ENCODE measurements at places on chromosomes 3 and 15.

GRCh38 chr3:80232760-80233159 lies 465.0 kb upstream of the ROBO1 start:
- peak; percentile 93 for DNase-seq

DNA sequence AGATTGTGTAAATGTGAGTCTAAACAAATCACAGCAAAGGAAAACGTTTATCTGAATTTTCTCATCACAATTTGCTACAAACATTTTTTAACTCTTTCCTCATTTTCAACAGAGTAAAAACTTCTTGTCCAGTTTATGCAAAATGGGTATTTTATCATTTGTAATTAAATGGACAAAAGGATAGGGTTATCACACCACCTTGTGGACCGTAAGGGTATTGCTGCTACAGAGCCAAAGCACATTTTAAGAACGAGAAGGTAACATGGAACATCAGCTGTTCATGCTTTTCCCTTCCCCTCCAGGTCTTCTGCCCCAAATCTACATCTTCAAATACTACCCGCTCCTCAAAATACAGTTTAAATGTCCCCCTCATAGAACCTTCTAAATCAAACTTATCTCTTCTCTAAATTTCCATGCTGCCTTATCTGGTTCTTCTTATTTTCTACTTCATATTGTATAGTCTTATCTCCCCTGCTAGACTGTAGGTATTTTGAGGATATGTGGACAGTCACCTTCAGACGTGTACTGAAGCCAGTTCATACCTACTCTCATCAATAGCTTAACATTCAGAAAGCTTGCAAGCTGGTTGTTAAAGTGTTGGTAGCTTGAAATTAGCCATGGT lies 12.8 kb upstream of the SETMAR start:
- DNase-seq = peak; percentile 52

DNA sequence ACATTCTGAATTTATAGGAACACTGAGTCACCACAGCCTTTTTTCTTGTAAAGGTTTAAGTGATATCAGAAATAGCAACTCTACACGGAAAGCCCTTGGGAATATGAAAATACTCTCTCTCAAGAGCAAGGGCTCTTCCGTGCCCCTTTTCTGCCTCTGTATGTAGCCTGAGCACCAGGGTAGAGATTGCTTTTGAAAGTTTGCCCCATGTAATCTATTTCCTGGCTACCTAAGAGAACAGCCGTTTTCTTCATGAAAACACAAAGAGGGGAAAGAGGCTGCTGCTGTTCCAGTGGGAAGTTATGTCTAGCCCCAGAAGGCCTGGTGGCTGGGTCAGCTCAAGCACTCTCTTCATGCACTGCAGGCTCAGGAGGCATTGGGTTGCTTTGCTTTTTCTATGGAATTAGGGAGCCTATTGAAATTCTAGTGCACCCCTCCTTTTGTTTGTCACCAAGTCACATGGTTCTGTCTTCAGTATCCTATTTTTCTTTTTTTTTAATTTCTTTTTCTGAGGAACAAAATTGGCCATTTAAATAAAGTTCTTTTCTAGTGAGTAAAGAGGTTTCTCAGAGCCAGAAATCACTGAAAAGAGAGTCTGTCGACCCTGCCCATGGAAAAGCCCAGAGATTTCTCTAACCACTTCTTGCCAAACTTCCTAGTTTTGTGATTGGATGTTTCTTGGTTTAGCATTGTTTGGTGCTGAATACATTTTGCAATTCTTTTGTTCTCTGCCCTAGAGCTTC lies 39.5 kb downstream of the TIGIT start:
- DNase-seq = no peak

GRCh38 chr3:172065967-172066762 lies 26.8 kb downstream of the FNDC3B start:
- peak; percentile 99 for DNase-seq

GRCh38 chr15:74202452-74203401 lies at the start of gene STRA6:
Gene STRA6, minus strand, starts transcription at chr15:74202787. Its CDS starts 520 bp downstream, at chr15:74202267.
- no peak for DNase-seq

DNA sequence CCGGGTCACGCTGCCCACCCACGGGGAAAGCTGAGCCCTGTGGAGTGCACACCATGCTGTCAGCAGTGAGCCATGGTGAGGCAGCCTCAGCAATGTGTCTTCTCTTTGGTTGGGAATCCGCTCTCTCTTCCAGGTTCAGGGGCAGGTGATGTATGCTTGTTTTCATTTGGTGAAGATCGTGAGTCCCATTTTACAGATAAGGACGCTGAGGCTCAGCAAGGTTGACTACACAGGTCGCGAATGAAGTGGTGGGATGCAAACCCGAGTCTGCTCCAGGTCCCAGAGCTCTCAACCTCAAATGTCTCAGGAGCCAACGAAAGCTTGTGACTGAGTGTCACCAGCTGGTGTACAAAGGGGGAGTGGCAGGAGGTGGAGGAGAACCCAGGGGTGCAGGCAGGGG lies 74.3 kb downstream of the RPN1 start:
- DNase-seq = no peak

- peak; percentile 23 for DNase-seq
These were observed 207.5 kb downstream of the IL20RB start for GRCh38 chr3:137165117-137165806.

DNA sequence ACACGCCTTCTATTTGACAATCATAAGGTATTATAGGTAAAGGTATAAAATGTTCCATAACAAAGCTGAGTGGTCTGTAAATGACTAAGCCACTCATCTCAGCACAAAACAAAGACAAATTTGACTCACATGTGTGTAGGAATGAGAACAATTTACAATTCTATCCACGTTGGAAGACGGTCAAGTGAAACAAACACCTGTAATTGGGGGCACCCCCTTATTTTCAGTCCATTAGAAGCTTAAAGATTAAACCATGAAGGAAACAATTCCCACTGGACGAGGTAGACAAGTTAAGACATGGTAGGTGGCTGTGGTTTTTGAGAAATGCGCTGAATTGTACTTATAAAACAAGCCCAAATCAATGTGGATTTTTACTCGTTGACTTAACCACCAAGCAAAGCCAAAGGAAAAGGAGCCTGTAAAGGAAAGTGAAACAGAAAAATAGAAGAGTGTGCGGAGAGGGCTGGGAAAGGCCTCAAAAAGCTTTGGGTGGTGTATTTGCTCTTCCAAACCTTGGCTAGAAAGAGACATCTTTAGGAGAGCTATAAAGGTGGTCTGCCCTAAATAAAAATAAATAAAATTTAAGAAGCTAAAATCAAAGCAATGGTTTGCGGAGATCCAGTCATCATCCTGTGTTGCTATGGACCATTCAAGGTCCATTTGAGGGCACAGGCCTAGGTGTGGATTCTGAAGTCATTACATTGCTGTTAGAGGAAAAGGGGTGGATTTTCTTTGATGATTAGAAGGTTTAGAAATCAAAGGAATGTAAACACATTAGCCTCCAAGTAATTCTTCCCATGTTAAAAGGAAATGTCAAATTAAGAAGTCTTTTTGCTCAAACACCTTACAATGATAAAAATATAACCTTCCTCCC lies 135.0 kb downstream of the TFG start:
- DNase-seq = peak; percentile 91

DNA sequence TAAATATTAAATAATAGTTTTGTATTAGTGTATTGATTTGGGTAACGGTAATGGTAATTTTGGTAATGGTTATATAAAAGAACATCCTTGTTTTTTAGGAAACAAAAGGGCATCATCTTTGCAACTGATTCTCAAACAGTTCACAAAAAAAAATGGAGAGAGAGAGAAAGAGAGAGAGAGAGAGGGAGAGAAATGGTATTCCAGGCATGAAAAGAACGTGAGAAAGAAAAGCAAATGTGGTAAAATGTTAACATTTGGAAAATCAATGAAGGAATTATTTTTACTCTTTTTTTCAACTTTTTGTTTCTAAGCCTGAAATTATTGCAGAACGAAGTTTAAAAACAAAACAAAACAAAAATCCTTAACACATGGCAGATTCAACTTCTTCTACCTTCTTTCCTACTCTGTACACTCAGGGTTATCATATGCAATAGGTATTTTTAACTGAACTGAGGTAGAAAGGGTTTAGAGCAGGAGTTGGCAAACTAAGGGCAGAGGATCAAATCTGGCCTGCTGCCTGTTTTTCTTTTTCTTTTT lies 2.2 kb upstream of the GLB1 start:
- DNase-seq = no peak

DNA sequence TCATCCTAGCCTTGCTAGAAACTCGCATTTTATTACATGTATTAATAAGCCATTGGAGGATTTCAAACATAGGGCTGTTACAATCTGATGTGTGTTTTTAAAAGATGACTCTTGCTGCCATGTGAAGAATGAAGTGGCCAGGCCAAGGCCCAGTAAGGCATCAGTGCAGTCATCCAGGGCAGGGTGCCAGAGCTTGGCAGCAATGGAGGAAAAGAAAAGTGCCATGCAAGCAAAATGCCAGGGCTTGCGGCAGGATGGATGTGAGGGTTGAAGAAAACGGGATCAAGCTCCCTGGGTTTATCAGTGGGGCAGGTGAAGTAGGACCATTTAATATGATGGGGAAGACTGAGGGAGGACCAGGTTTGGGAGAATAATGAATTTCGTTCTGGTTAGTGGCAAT lies 183.6 kb downstream of the MINAR1 start:
- no peak for DNase-seq

GRCh38 chr3:37626736-37627565 lies 234.7 kb upstream of the CTDSPL start:
- no peak for DNase-seq

DNA sequence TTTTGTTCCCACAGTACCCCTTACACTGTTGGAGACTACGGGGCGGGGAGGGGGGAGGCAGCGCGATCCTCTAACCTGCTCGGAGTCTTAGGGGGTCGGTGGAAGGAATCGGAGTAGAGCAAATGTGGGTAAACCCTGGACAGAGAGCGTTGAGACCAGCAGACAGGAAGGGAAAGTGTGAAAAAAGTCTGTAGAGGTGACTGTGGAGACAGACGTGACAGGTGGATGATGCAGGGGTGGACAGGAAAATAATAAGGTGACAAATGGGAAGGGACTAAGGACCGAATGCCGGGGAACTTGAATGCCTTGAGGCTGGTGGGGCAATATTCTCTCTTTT lies 424 bp downstream of the EAF2 start:
- peak; percentile 6 for DNase-seq

- no peak for DNase-seq
These were observed 32.5 kb downstream of the GAP43 start for GRCh38 chr3:115655761-115656282.

- DNase-seq = no peak
These were observed 158.5 kb upstream of the PFN2 start for GRCh38 chr3:150129166-150129565.

DNA sequence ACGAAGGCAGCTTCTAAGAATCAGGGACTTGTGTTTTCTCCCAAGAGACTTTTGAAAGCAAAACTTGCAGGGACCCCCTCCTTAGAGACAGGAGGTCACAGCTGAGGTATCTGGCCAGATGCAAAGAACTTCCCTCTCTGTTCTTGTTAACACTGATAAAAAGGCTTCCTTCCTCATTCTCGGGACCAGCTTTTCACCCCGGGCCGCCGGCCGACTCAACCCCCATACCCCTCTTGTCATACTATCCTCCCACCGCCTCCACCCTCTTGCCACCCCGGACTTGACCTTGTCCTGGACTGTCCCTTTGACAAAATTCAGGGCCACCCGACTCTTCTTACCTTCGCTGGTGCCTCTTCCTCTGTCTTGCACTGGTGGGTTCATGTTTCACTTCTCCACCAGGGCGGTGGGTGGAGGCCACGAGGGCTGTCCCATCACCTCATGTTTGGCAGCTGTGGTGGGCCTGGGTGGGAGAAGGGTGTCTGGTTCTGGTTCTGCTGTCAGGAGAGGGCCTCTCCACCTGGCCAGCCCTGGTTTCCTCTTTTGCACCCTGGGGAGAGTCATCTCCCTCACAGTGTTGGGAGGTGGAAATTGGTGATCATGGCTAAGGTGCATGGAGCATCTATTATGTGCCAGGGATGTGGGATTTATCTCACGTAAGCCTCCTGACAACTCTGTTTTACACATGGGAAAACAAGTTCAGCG lies 32.5 kb downstream of the BHLHE40 start:
- no peak for DNase-seq

DNA sequence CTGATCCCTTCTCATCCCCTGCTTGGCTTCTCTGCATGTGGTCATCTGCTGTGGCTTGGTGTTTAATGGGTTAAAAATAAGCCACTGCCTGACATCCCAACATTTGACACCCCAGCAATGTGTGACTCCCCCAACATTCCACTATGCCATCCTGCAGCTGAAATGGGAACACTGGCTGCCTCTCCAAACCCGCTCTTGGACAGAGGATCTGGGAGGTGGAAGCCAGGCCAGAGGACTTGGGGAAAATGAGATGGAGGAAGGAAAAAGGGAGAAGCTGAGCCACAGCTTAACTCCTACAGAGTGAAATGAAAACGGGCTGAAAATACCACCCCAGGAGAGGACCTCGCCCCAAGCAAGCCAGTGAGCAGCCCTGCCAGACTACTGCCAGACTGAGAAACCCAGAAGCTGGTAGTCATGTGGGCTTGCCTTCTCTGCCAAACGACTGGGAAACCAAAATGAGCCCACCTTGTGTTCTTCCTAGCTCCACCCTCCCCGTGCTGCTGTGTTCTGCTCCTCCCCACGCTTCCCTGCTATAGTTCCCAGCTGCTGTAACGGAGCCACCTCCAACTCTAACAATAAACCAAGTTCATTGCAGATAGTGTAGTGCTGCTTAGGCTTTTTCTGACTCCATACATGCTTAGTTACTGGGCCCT lies 13.7 kb downstream of the MAP1A start:
- no peak for DNase-seq

- no peak for DNase-seq
These were observed at the start of gene SLCO2A1 for GRCh38 chr3:134029734-134030378. Gene SLCO2A1, minus strand, starts transcription at chr3:134029925. Its CDS starts 123 bp downstream, at chr3:134029802.

GRCh38 chr3:5809586-5810246 lies 622.2 kb downstream of the EDEM1 start:
- no peak for DNase-seq

DNA sequence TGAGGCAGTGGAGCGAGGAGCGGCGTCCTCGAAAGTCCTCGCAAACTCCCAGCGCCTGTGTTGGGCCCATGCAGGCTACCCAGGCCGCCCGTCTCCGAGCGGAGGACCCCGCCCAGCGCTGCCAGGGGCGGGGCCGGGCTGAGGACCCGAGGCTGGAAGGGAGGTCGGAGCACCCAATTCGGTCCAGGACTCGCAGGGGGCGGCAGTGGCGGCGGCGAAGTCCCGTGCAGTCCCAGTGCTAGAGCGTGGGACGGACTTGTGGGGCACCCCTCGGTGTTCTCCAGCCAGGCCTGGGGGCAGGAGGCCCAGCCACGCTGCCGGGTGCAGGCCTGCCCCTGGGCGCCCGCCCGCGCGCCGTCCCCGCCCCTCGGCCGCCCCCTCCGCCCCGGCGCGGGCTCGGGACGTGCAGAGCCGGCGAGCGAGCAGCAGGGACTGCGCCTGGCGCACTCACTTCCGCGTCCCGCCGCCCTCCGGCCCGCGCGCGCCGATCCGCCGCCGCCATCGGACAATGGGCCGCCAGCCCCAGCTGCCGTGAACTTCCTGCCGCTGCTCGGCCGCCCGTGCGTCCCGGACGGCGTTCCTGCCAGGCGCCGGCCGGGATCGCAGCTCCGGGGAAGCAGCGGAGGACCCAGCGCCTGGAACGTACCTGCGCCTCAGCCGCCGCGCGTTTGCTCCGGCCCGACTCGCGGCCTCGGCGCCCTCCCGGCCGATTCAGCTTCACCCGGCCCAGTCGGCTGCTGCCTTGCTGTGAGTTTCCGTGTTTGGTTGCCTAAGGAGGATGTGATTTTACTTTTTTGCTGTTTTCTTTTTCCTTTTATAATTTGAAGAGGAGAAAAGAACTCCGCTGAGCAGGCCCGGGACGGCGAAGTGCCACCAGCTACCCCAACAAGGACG lies 596 bp upstream of the LIMD1 start:
- DNase-seq = no peak

All from renal cortical epithelial cell (primary cell).